ENCODE measurements at places on chromosomes 5 and 9. TPM values are rescaled to one million over a fixed set of nuclear protein-coding genes. Genes with fewer than 3 reads are reported as not detected.

DNA sequence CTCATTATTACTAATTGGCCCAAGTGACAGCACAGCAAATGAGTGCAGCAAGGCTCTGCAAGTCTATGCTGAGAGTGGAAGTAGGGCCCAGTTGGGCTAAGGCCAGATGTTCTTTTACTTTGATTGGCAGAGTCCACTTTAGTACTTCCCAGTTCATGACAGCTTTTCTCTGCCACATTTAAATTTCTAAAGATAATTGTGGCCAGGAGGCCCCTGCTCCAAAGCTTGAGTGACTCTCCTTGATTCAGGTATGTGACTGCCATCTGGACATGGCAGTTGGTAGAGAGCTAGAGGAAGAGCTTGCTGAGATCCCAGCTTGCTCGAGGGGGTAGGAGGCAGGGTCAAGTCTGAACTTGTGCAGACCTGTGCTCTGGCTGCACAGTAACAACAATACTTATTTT, 154.1 kb downstream of the CARTPT start:
- H3K36me3 ChIP-seq = no peaks in the 10 kb centered on the region
- H3K27ac ChIP-seq = no peak overlapping the region
- no peak for DNase-seq

DNA sequence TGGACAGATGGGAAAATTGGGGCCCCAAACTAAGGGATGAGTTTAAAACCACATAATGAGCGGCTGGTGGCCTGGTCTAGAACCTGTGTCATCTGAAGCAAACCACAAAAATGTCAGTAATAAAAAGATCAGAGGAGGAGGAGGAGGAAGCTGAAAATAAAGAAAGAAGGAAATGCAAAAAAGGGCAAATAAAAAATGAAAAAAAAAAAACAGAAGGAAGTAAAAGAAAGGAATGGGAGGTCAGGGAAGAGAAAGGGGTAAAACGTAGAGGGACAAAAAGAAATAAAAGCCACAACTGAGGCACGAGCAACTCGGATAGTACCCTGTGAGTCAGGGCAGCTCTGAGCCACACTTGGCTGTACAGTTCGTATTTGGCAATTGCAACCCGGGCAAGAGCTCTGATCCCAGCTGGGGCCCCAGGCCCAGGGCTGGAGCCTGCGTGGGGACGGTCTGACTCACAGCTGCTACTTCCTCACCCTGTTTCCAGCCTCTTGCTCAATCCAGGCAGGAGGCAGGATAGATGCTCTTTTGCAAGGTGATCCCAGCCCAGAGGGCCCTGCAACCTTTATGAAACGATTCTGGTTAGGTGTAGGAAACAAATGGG, 137.9 kb upstream of the TRIM32 start:
- H3K4me3 ChIP-seq = no peak overlapping the region
- no peaks in the 10 kb centered on the region for H3K4me1 ChIP-seq
- no peak for DNase-seq
- H3K27ac ChIP-seq = no peak overlapping the region

- H3K27me3 ChIP-seq = no peaks in the 10 kb centered on the region
- H3K27ac ChIP-seq = no peak overlapping the region
- H3K4me3 ChIP-seq = no peak overlapping the region
- no peak for DNase-seq
- H3K4me1 ChIP-seq = no peaks in the 10 kb centered on the region
- H3K36me3 ChIP-seq = no peaks in the 10 kb centered on the region
These were observed 123.9 kb downstream of the FBXO38 start for GRCh38 chr5:148507648-148508047.

GRCh38 chr9:115766370-115766955, 387.1 kb upstream of the PAPPA start:
- no peak for DNase-seq
- H3K27me3 ChIP-seq = no peaks in the 10 kb centered on the region
- no peak overlapping the region for H3K4me3 ChIP-seq
- no peaks in the 10 kb centered on the region for H3K36me3 ChIP-seq

- no peak for DNase-seq
- H3K27me3 ChIP-seq = no peaks in the 10 kb centered on the region
- no peak overlapping the region for H3K27ac ChIP-seq
- H3K4me3 ChIP-seq = peak overlapping the region; percentile 15
These were observed 12.4 kb upstream of the CXXC5 start for GRCh38 chr5:139635606-139636206.

GRCh38 chr9:105052346-105052745, 124.4 kb upstream of the ABCA1 start:
- DNase-seq = no peak
- H3K27me3 ChIP-seq = no peaks in the 10 kb centered on the region
- no peaks in the 10 kb centered on the region for H3K36me3 ChIP-seq
- H3K4me3 ChIP-seq = no peak overlapping the region
- H3K4me1 ChIP-seq = peaks cover 24% of the 10 kb centered on the region

- no peak for DNase-seq
- no peak overlapping the region for H3K4me3 ChIP-seq
- H3K36me3 ChIP-seq = no peaks in the 10 kb centered on the region
- H3K4me1 ChIP-seq = no peaks in the 10 kb centered on the region
These were observed 67.3 kb upstream of the CDH18 start for GRCh38 chr5:20055301-20055700.

DNA sequence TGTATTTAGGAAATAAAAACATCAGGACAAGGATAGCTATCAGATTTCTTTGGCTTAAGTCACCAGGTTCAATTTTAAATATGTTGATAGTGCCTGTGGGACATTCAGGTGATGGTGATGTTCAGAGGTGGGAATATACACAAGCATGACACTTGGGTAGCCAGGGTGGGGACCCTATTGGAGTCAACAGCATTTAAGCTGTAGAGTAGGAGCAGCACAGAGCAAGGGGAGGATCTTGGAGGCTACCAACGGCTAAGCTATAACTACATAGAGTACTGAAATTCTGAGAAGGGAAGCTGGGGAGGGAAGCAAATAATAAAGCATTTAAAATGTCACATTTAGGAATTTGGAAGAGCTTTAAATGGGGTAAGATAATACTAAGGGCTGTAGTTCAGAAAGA, 177.7 kb downstream of the CPLANE1 start:
- DNase-seq = no peak
- no peaks in the 10 kb centered on the region for H3K27me3 ChIP-seq
- no peak overlapping the region for H3K27ac ChIP-seq
- no peaks in the 10 kb centered on the region for H3K36me3 ChIP-seq
- no peaks in the 10 kb centered on the region for H3K4me1 ChIP-seq

GRCh38 chr9:98993570-98993945, 49.9 kb downstream of the COL15A1 start:
- H3K4me1 ChIP-seq = no peaks in the 10 kb centered on the region
- no peak for DNase-seq
- H3K27me3 ChIP-seq = no peaks in the 10 kb centered on the region
- no peak overlapping the region for H3K27ac ChIP-seq
- no peak overlapping the region for H3K4me3 ChIP-seq
- no peaks in the 10 kb centered on the region for H3K36me3 ChIP-seq

Gene PCDHA6
- not detected for total RNA-seq

Gene TRIO
- 5.5 TPM for total RNA-seq

Gene ITGA1
- 0.92 TPM for total RNA-seq

Gene CACNA1B
- total RNA-seq = not detected

Gene MIER3
- total RNA-seq = 21.1 TPM

Gene AMBP
- total RNA-seq = not detected
